ENCODE measurements at places on chromosomes 1 and 21. TPM values are rescaled to one million over a fixed set of nuclear protein-coding genes. Genes with fewer than 3 reads are reported as not detected.

Gene CORT
- not detected for total RNA-seq

Gene IFNAR1
- 14.2 TPM for total RNA-seq

Gene TMEM69
- 29.1 TPM for total RNA-seq

GRCh38 chr1:164695956-164696665 lies 137.1 kb downstream of the PBX1 start:
- peaks cover 3% of the 10 kb centered on the region for H3K36me3 ChIP-seq
- no peak overlapping the region for H3K27ac ChIP-seq
- H3K4me1 ChIP-seq: peaks cover 3% of the 10 kb centered on the region
- no peaks in the 10 kb centered on the region for H3K27me3 ChIP-seq
- no peak overlapping the region for H3K4me3 ChIP-seq

- no peak for DNase-seq
- no peak overlapping the region for H3K27ac ChIP-seq
- no peaks in the 10 kb centered on the region for H3K4me1 ChIP-seq
- H3K27me3 ChIP-seq: no peaks in the 10 kb centered on the region
- H3K36me3 ChIP-seq: peaks cover 10% of the 10 kb centered on the region
Observed at GRCh38 chr1:28602536-28603439, 10.7 kb downstream of the RAB42 start.

- no peak for DNase-seq
- no peaks in the 10 kb centered on the region for H3K4me1 ChIP-seq
- no peaks in the 10 kb centered on the region for H3K36me3 ChIP-seq
- no peak overlapping the region for H3K4me3 ChIP-seq
Observed at GRCh38 chr21:37871121-37871862, 45.0 kb downstream of the KCNJ6 start.

DNA sequence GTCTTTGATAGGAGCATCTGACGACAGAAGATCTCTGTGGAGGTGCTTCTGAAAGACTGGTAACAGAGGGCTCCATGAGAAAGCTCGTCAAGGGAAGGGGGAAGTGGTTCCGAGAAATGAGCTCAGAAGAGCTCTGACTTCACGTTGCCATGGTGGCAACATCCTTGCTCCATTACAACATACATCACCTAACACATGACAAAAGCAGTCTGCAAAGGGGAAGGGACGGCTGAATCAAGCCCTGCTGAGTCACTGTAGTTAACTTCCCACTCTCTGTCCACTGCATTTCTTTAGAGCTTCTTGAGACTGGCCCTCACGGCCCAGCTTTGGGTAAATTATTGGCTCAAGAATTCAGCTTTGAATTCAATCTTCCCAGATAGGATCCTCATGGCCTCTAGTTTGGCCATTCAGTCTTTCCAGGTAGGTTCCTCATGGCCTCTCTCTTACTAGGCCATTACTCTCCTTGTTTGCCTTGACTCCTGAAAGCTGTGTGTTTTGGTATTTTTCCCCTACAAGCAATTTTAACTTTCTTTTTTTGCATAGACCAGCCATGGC lies 88.0 kb upstream of the ZNF648 start:
- no peaks in the 10 kb centered on the region for H3K4me1 ChIP-seq
- no peaks in the 10 kb centered on the region for H3K27me3 ChIP-seq
- DNase-seq: no peak
- no peaks in the 10 kb centered on the region for H3K36me3 ChIP-seq
- H3K27ac ChIP-seq: no peak overlapping the region

DNA sequence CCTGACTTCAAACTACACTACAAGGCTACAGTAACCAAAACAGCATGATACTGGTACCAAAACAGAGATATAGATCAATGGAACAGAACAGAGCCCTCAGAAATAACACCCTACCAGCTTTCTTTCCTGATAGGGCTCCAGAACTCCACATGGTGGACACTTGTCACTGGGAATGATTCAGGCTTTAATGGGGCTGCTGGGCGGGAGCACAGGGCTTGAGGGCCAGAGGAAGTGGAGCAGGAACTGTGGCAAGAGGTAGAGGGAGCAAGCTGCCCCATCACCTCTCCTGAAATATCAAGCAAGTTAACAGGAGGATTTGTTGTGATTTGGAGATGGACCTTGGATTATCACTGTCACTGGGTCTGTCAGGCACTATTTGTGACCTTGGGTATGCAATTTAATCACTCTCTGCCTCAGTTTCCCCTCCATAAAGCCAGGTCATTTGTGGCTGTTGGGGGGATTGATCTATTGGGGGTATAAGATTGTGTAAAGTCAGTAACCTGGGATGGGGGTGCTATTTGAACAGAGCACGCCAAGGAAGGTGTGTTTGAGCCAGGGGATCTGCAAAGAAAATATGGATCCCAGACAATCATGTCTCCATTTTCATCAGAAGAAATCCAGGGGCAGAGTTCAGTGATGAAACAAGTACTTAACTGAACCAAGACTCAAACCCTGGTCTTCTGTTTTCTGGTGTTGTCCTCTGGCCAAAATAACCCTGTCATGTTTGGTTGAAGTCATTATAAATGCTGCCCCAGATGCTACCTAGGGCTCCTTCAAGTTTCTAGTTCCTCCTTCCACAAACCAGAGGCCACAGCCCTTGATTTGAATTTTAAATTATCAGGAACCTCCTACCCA lies 25.2 kb downstream of the ETS2 start:
- H3K27ac ChIP-seq: no peak overlapping the region
- no peak for DNase-seq
- no peaks in the 10 kb centered on the region for H3K4me1 ChIP-seq
- no peaks in the 10 kb centered on the region for H3K27me3 ChIP-seq
- H3K4me3 ChIP-seq: no peak overlapping the region

DNA sequence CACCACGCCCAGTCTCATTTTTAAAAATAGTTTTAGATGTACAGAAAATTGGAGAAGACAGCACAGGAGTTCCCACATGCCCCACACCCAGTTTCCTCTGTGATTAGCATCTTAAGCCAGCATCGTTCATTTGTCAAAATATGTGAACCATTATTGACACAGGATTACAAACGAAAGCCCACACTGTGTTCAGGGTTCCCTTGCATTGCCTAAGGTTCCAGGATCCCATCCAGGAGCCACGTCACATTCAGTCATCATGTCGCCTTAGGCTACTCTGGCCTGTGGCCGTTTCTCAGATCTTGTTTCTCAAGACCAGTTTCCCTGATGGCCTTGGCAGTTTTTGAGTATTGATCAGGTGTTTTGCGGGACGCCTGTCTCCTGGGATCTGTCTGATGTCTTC lies 34.7 kb upstream of the TNFRSF1B start:
- H3K36me3 ChIP-seq: no peaks in the 10 kb centered on the region
- H3K4me3 ChIP-seq: no peak overlapping the region
- H3K27me3 ChIP-seq: no peaks in the 10 kb centered on the region
- no peak for DNase-seq

DNA sequence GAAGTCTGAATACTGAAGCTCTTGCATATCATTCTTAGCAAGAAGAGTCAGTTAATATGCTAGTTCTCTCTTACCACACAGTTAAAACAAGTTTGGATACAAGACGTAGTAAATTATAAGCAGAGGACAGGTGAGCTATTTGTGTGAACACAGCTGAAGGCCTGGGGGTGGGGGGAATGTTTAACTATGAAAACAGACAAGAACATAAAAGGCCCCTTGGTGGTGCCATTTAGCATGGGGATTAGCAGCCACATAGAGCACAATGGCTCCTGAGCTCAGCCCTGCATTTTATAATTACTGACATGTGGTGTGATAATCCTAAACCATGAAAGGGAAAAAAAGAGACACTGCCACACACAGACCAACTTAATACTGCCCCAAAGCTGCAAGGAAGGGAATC lies 94.8 kb downstream of the TGFBR3 start:
- peaks cover 5% of the 10 kb centered on the region for H3K4me1 ChIP-seq
- H3K27me3 ChIP-seq: no peaks in the 10 kb centered on the region
- no peak for DNase-seq
- H3K4me3 ChIP-seq: peak overlapping the region; percentile 15
- peaks cover 6% of the 10 kb centered on the region for H3K36me3 ChIP-seq

DNA sequence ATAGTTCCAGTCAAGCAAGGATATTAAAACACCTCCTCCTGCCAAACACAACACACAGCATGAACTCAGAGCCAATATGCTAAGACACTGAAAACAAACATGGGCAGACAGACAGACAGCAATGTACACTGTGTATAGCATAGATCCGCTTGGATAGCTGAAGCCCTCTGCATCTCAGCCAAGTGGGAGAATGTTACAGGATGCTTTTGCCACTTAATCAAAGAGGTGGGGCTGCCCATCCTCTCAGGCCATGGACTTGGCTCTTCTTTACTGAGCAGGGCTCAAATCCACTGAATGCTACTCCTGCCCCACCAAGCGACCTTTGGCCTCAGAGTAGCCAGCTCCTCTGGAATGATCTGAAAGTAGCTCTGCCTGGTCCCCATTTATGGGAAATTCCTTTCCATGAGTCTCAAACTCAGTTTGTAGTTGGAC lies 64.7 kb upstream of the NGF start:
- H3K27me3 ChIP-seq: no peaks in the 10 kb centered on the region
- no peak overlapping the region for H3K4me3 ChIP-seq
- no peak overlapping the region for H3K27ac ChIP-seq
- DNase-seq: no peak

DNA sequence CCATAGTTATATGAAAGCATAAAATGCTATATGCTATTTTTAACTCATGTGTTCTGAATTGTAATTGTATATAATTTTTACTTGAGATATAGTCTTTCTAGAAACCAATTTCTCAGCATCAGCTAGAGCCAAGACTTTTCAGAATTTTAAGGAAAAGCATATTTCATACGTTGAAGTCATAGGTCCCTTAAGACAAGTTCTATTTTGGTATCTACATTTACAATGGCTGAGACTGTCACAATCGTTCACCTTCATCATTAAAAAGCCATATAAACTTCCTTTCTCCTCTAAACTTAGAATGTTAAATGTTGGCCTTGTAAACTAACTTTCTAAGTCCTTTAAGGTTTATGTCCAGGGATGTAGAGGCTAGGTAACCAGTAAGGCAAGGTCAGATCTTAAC lies 104.1 kb downstream of the LRRC40 start:
- no peaks in the 10 kb centered on the region for H3K36me3 ChIP-seq
- no peak overlapping the region for H3K4me3 ChIP-seq
- no peaks in the 10 kb centered on the region for H3K27me3 ChIP-seq
- H3K4me1 ChIP-seq: no peaks in the 10 kb centered on the region

DNA sequence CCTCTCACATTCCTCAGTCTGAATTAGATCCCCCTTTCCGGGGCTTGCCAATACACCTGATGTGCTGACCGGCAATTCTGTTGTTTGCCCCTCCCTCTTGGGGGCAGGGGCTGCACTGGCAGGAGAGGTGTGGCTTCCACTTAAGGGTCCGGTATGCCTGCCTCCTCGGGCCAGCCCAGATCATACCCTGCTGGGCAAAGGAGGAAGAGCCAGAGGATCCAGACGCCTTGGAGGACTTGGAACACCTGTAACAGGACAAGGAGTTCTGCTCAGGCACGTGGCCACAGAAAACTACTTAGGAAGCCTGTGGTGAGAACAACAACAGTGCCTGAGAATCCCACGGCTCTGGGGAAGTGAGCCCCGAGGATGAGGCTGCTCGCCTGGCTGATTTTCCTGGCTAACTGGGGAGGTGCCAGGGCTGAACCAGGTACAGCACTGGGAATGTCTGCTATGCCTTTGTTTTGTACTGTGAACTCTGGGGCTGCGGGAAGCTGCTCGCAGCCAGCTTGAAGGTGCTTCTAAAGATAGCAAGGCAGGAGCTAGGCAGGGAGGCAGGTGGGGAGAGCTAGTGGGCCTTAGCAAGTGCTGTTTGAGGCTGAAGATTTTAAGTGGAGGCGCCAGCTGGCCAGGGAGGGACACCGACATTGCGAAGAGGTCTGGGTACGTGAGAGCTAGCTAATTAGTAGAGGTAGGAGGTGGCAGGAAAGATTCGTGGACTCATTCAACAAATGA lies at the start of gene SMPDL3B:
SMPDL3B (plus strand) TSS at position 183 of the 732 bp plus-strand sequence; CDS start at position 367, 184 bp downstream.
- no peaks in the 10 kb centered on the region for H3K27me3 ChIP-seq
- DNase-seq: peak; percentile 96
- H3K36me3 ChIP-seq: peaks cover 5% of the 10 kb centered on the region
- no peak within 1 kb of the TSS for H3K27ac ChIP-seq

Measured in H9 (cell line).